Dorsolateral prefrontal cortex (tissue), 122 donors: ENCODE measurements at places on chromosomes 7 and 10.

- no peak for DNase-seq
Observed at GRCh38 chr7:3043544-3044371, at the start of gene CARD11. TSS of gene CARD11 (minus strand) at chr7:3043867. CDS start at chr7:2958506, 85,361 bp downstream.

GRCh38 chr10:26046073-26046700 lies 112.2 kb downstream of the MYO3A start:
- no peak for DNase-seq

DNA sequence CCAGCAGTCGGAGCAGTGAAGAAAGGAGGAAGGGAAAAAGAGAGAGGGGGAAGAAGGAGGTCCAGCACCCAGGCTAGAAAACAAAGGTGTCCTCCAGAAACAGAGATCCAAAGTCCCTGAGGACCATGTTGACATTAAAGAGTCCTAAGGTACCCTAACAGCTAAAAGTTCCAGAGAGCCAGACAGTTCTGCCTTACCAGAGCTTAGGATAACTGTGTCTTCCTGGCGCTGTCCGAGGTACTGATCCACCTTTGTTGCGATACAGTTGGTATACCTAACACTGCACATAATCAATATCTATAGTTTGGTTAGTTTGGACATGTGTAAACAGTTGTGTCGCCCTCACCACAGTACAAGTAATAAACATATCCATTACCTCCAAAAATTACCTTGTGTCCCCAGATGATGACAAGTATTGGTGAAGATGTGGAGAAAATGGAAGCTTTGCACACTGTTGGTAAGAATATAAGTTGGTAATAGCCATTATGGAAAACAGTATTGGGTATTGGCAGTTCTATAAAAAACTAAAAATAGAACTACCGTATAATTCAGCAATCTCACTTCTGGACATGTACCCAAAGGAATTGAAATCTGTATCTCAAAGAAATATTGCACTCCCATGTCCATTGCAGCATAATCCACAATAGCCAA lies 59.8 kb downstream of the GRID1 start:
- DNase-seq = no peak

DNA sequence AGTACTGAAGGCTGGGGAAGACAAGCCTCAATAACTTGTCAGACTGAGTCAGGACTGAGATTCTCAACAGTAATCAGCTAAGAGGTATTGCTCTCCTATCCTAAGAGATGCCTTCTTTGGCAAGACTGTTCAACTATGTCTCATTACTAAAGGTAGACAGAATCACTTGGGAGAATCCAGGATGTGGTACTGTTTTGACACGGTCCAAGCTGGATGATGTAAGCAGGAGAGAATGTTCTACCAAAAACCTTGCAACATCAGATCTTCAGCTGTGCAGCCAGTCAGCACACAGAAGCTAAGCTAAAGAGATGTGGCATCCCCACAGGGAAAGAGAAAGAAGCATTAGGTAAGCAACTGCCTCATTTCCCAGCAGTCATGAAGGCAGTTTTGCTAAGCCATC lies 391.4 kb downstream of the NRG3 start:
- DNase-seq = no peak

DNA sequence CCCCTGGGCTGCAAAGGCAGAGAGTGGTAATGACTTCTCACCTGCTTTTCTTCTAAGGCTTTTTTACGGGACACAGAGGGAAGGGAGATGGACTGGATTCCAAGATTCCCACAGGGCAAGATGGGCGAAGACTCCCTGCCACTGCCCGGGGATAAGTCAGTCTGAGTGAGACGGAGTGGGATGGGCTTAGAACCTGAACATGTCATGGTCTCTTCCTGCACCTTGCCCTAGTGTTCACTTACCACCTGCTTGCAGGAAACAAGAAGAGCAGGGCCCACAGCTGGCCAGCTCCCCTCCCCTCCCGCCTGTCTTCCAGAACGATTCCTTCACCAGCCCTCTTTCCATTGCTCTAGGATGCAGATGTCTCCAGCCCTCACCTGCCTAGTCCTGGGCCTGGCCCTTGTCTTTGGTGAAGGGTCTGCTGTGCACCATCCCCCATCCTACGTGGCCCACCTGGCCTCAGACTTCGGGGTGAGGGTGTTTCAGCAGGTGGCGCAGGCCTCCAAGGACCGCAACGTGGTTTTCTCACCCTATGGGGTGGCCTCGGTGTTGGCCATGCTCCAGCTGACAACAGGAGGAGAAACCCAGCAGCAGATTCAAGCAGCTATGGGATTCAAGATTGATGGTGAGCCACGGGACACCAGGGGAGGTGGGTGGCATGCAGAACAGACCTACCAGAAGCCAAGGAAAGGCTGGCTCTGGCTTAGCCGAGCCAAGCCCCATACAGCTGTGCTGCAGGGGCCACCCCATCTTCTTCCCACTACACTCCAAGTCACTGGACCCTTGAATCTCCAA lies 1.3 kb downstream of the SERPINE1 start:
- DNase-seq = no peak

DNA sequence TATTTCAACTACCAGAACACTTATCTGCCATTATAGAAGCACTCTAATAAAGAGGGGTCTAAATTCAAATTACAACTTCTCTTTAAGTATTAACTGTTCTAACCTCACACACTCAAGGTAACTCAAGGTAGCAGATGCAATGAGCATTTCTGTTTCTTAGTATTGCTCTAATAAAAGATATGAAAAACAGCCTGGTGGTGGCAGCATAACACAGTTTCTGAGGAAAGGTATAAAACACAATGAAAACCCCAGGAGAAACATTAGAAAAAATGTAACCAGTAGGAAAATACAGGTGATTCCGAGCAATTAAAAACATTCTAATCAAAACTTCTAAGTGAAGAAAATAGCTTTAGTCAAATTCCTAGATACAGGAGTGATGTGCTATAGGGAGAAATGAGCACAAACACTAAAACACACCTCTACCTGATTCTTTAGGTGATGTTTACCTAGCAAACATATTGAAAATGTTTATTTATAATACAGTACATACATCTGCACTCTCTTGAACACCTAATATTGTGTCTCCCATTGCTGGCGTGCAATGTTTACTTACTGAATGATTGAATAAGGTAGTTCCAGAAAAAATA lies 3.5 kb downstream of the MKRN1 start:
- peak; percentile 8 for DNase-seq

GRCh38 chr10:18437486-18437885 lies 213.9 kb downstream of the NSUN6 start:
- DNase-seq = no peak

- no peak for DNase-seq
Observed at GRCh38 chr10:1364151-1364910, 308.1 kb downstream of the WDR37 start.

DNA sequence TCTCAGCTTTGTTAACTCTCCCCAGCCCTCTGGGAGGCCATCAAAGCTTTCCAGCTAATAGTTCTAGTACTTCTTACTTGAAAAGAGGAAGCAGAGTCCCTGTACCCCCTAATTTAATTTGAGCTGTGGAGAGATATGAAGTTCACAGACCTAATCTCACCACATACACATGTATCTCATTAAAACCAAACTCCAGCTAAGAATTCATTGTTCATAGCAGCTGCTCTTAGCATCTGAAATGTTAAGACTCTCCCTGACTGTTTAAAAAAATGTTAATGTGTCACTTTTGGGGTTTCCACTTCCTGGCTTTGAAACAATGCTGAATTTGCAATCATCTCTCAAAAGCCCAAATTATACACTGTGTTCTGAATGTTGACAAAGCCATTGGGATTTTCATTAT lies 16.2 kb upstream of the MRC1 start:
- DNase-seq = no peak

DNA sequence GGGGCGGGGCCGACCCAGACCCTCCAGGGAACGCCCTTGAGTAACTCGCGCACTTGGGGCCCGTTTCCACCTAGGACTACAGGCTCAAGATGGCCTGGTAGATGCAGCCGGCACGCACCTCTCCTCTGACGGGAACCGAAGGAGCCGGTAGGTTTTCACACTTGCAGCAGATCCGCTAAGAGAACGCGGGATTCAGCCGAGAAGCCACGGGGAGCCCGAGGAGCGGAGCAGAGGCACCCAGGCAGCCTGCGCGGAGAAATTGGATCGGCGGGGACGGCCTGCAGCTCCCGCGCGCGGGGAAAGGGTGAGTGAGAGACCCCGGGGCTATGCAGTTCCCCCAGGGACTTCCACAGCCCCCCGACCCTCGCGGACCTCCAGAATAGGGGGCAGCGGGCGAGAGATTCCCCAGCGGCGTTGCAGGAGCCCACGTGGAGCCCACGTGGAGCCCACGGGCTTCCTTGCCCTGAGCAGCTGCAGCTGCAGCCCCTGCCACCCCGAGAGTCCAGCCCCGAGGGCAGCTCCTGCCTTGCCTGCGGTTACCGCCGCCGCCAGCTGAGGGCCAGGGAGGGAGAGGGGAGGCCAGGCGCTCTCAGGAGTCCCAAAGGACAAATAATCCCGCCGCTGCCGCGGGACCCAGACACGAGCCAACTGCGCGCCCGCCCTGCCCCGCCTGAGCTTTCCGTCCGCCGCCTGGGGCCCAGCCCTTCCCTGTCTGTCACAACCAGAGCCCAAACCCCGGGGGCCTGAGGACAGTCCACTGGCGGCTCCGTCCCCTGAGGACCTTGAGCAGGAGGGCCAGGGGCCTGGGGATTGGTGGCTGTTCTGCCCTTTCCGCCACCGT lies 13.1 kb downstream of the IFT22 start:
- DNase-seq = no peak

- no peak for DNase-seq
Observed at GRCh38 chr10:102396730-102397151, 1.2 kb downstream of the NFKB2 start.

DNA sequence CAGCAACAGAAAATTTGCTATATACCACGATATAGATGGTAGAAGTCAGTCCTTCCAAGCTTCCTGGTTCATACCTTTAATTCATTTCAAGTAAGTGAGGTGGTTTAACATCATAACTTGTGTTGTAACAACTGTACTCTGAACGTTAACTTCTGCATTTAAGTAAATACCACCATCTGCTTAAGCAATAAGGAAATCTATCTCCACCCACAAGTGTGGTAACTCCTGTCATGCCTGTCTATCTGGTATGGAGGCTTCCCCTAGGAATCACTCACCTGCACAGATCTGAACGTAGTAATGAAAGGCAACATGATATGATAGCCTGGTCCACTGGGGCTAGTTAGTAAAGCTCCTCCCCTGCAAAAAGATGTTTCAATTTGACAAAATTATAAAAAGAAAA lies 2.3 kb downstream of the ERLIN1 start:
- no peak for DNase-seq

DNA sequence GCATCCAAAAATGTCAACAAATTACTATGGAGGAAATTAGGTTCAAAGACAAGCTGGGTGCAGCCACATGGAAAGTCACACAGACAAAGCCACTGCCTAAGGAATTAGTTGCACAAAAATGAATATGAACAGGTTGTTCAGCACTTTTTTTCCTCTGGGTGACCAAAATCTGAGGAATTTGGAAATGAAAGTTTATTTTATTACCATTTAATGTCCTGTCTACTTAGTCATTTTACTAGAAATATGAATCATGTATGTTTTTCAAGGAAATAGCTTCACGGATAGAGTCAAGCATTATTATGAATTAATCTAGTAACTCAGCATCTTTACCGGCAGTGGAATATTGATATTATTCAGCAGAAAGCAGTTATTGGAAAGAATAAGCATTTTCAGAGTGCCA lies 106.3 kb downstream of the ANK3 start:
- no peak for DNase-seq

DNA sequence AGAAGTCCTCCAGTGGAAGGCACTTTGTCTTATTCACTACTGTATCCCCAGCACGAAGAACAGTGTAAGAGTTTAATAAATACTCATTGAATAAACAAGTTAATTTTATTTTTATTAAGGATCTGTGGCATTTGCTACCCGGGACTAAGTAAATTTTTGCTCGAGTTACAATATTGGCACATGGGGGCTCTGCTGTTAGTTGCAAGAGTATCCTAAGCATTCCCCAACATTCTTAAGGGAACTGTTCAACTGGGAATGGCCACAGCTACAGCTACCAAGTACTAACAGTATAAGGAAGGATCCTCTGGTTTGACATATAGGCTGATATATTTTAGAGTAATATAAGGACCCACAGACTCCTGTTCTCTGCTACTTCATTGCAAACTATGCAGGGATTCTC lies 8.7 kb upstream of the LRRTM3 start:
- DNase-seq = no peak

- DNase-seq = no peak
Observed at GRCh38 chr10:4755286-4755989, 70.6 kb upstream of the AKR1E2 start.

GRCh38 chr7:123751821-123752220 lies 3.0 kb upstream of the WASL start:
- DNase-seq = no peak

DNA sequence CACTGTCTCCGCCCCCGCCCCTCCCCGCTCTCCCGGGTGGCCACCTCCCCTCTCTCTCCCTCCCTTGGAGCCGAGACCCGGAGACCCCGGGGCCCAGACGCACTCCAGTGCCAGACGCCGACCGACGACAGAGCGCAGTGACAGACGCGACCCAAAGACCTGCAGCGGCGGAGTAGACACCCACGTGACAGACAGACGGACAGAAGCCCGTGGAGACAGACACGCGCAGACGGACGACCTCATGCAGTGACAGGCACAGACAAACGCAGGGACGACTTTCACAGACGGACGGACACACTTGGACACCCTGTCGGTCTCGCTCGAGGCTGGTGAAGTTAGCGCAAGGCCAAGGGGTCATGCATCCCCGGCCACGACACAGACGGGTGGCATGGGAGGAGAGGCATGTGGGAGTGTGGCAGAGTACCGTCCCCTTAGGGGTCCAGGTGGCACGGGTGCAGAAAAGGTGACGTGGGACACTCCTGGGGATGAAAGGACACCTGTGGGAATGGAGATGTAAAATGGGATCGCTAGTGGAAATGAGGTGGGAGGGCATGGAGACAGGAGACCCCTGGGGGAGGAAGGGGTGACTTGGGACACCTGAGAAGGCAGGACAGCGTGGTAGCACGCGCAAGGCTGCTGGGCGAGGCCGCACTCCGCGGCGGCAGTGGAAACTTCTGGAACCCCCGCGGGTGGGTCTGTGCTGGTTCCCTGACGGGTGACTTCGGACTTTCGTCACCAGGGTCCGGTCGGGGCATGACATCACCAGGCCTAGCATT lies 456 bp upstream of the ACHE start:
- no peak for DNase-seq

DNA sequence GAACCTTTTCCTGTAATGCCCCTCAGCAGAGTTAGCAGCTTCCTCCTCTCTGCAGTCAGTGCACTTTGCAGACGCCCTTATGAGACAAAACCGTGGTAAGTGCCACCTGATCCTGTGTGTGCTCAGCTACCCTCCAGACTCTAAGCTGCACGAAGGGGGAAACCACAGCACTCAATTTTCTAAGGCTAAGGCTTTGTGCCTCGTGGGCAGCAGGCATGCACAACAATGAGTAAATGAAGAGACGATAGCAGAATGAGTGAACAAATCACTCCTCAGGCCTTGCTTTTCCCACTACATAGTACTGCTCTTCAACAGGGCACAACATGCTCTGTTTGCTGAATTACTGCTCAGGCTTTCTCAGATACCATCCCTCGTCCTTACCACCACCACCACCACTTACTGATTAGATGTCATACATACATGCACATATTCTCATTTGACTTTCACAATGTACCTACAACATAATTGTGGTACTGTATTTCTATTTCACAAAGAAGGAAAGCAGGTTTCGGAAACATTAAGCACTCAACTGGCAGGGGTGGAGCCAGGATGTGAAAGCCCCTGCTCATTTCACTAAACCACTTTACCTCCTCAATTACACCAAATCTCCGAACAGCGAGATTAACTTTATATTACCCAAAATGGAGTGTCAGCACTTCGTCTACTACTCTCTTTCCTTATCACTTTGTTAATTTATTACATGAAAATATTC lies 85.4 kb downstream of the ICA1 start:
- DNase-seq = no peak
